Progenitor cell of endocrine pancreas (in vitro differentiated cells): ENCODE measurements at places on chromosomes 11 and 22.

GRCh38 chr11:36139767-36140166 lies 149.5 kb downstream of the COMMD9 start:
- DNase-seq, result no peak

DNA sequence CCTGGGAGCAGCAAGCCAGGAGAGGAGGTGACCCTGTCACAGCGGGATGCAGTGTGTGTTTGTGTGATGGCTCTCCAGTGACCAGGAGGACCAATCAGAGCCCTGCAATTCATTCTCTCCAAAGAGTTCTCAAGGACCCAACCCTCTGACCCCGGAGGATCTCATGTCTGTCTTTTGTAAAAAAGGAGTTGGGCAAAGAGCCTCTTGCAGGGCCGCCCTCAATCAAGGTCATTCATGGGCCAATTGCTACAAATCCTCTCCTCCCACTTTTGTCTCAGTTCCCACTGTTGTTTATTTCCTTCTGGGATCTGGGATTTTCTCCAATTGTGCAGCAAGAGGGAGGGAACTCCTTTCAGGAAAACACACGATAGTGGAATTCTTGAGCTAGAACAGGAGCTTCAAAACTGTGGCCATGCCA lies 4.0 kb downstream of the TECTA start:
- no peak for DNase-seq

- no peak for DNase-seq
Observed at GRCh38 chr11:58770627-58771457, 39.1 kb upstream of the GLYAT start.

DNA sequence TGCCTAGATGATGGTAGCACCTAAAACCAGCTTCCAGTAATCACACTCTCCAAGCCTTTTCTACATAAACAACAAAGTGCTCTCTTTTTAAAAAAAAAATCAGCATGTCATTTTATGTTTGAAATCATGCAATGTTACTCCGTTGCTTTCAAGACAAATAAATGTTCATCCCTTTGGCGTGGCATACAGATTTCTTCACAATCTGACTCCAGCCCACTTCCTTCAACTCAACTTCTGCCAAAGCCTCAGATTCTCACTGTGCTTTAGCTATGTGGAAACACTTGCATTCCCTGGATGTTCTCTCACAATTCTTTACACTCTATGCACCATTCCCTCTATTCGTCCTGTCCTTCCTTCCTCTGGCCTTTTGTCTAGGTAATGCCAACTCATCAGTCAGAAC lies 206.3 kb upstream of the BLID start:
- DNase-seq, result no peak

- DNase-seq, result no peak
Observed at GRCh38 chr11:40606800-40607199, 852.7 kb downstream of the LRRC4C start.

DNA sequence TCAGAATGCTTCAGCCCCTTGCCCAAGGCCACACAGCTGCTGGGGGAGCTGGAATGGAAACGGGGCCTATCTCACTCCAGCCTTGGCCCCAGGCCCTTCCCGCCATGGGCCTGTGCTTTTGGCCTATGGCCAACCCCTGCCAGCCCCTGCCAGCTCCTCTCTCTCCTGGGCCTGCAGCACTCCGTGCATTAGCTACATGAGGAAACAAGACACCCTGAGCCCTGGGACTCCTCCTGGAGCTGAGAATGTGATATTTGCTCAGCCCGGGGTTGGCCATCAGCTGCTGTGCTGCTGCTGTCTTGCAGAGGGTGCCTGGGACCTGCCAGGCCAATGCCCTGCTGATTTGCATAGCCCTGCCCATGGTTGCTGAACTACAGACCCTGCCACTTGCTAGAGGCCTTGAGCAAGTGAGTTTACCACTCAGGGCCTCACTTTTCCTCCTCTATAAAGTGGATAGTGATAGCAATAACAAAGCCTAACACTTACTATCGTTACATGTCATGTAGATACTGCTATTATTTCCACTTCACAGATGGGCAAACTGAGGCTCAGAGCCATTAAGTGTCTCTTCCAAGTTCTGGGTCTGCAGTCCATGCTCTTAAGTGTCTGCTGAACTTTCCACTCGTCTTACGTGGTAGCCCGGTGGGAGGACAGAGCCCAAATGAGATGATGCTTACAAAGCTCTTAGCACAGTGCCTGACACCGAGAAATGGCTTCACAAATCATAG lies 99.6 kb downstream of the KIAA1671 start:
- DNase-seq, result no peak

GRCh38 chr11:130449310-130449990 lies 1.0 kb downstream of the ADAMTS15 start:
- DNase-seq, result no peak

DNA sequence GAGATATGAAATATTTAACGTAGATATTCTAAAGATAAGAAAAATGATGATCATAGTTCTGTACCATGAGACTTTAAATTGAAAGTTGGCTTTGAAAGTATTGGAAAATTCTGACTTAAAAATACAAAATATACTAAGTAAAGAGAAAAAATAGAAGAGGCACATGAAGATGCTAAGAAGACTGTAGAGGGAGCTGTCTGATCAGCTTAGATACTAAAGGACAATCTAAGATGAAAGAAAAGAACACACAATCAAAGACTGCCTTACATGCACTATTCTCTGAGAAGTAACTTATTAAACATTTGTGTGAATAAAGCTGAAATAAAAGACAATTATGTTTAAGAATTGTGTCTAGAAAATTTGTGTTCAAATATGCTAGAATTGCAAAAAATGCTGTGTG lies 55.1 kb downstream of the RBMXL2 start:
- no peak for DNase-seq

GRCh38 chr11:119473901-119474681 lies 51.1 kb upstream of the THY1 start:
- no peak for DNase-seq

GRCh38 chr22:46107089-46107664 lies 43.1 kb upstream of the PPARA start:
- no peak for DNase-seq
